ENCODE measurements at places on chromosomes 12 and 14.

- no peak for DNase-seq
Measured at GRCh38 chr14:93965287-93965821, 11.0 kb downstream of the ASB2 start.

DNA sequence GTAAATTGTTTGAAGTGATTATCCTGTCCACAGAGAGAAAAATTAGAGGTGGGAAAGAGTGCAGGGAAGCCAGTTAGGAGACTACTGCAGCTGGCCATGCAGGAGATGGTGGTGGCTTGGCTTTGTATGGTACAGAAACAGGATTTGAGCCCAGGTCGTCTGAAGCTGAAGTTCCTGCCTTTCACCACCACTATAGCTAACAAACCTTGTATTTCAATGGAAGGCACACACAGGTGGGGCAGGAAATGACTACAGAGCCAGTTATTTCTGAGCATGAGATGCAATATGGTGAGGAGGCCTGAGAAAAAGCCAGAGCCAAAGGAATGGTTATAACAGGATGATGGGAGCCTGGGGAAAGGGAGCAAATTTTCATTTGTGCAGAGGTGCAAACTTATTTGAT lies 103.9 kb downstream of the BTG1 start:
- no peak for DNase-seq

GRCh38 chr12:45290216-45290605 lies 74.3 kb downstream of the ANO6 start:
- no peak for DNase-seq

DNA sequence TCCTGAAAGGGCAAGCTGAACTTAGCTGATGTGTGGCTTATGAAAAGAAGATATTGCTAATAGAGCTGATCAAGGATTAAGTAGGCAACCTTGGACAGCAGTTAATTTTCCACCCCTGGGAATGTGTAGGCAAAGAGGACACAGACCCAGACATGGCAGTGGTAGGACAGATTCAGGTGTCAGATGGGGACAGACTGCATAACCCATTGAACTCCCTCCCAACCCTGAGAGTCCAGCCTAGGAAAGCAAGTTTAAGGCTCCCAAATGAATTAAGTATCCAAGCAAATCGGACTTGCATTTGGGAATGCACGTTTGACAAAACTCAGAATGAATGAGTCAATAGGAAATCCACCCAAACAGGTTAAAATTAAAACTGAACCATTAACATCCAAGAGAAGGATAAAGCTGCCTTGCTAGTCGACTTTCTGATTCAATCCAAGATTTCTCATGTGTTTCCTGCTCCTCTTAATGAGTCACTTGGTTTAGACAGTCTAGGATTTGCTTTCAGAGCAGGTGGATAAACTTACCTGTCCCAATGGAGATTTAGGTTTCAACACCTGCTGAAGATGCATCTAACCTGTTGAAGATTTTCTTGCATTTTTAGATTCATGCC lies 385.4 kb downstream of the CCDC91 start:
- no peak for DNase-seq

DNA sequence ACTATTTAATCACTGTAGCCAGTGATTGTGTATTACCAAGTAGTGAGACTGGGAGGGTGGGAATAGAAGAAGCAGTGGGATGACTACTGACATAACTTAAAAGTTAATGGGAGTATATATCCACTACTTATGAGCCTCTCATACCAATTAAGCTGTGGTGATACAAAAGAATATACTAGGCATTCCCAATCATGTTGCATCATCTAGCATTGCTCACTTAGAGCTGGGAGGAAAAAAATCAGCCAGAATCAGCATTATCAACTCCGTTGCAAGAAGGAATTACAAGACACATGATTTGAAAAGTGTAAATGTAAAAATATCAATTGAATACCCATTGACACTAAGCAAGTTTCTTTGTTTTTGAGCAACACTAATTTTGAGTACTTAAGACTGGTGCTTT lies 745 bp upstream of the PPP1R36 start:
- DNase-seq: no peak
